Activated CD4-positive, CD25-positive, alpha-beta regulatory T cell treated with anti-CD3 and anti-CD28 coated beads, Interleukin-2, amount 50 U/mL, for 16 hours (primary cell): ENCODE measurements at places on chromosomes 4 and X.

DNA sequence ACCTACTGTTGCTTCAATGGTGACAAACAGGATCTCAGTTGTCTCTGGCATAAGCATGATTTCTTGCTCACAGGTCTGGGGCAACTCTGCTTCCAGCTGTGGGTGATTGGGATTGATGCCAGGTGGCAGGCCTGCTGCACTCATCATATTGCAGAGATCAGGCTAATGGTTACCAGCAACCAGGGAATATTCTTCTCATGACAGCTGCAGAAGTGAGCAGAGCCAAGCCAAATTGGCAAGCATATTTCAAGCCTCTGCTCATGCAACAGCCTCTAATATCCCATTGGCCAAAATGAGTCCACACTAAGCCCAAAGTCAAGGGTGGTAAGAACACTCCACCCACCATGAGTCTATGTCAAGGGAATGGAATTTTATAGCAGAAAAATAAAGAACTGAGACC, 26.7 kb upstream of the TBC1D19 start:
- DNase-seq, result no peak

- DNase-seq, result no peak
Measured at GRCh38 chr4:26326791-26327190, 6.0 kb downstream of the RBPJ start.

- DNase-seq, result no peak
Measured at GRCh38 chr4:95742179-95742578, 97.7 kb upstream of the PDHA2 start.

DNA sequence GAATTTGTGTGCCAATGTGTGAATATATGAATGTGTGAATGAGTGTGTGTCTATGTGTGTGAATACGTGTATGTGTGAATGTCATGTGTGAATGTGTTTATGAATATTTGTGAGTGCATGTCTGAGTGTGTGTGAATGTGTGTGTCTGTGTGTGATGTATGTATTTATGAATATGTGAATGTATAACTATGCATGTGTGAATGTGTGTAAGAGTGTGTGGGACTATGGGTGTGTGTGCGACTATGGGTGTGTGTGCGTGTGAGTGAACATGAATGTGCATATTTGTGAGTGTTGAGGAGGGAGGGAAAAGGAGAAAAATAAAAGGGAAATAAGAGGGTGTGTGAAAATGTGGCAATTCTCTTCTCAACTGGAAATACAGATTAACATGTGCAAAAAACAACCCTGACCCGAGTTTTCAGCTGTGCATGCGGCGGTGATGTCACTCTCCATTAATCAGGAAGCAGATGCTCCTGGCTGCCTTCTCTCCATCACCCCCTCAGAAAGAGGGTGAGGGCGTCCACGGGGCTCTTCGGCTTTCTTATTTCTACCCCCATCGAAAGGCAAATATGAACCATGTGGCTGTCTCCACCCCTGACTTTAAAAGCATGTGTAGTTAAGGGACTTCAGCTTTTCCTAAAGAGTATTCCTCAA, 219.8 kb downstream of the MAML3 start:
- DNase-seq, result no peak

DNA sequence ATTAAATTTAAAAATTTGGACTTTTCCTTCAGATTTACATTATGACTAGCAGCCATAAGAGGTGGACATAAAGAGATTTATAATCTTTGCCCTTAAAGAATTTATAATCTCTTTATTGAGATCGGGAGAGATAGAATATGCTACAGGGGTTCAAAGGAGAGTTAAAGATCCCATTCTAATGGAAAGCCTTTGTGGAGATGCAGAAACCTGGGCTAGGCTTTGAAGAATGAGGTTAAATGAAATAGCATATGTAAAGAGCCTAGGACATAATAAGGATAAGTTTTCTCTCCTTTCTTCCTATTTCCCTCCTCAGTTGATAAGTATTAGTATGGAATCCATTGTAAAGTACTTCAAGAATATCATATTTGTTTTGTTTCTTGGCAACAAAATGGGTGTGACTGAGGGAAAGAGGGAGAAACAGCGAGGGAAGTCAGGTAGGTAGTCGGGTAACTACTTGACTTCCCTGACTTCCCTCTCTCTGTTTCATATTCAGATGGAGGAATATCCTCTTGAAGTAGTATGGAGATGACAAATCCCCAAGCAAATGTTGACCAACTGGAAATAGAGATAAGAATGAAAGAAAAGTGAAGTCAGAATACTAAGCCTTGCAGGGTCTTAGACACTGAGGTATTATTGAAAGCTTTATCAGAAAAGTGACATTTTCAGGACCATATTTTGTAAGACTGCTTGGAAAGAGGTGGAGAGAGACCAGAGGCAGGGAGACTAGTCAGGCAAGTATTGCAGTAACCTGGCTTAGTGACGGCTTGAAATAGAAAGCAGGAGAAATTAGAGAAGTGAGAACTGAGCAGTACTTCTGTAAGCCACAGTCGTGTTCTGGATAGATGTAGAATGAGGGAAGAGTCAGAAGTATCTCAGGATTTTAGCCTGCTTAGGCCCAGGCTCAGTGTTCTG, 82.9 kb downstream of the PDLIM5 start:
- no peak for DNase-seq

DNA sequence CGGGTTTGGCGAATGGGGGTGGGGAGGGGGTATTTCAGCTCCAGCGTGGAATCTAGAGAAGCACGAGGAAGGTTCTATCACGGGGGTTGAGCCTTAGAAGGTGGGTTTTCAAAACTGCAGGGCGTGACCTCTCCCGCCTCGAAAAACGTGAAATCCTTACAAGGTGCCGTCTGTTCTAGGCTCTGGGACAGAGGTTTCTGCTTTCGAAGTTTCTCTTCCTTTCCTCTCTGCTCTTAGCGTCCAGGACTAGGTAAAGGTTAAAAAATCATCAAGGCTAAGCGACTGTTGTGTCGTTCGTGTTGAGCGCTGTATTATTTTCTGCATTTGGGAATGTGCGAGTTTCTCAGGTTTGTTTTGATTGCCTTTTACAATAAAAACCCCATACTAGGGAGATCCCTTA, 1.1 kb downstream of the FHL1 start:
- DNase-seq, result no peak

DNA sequence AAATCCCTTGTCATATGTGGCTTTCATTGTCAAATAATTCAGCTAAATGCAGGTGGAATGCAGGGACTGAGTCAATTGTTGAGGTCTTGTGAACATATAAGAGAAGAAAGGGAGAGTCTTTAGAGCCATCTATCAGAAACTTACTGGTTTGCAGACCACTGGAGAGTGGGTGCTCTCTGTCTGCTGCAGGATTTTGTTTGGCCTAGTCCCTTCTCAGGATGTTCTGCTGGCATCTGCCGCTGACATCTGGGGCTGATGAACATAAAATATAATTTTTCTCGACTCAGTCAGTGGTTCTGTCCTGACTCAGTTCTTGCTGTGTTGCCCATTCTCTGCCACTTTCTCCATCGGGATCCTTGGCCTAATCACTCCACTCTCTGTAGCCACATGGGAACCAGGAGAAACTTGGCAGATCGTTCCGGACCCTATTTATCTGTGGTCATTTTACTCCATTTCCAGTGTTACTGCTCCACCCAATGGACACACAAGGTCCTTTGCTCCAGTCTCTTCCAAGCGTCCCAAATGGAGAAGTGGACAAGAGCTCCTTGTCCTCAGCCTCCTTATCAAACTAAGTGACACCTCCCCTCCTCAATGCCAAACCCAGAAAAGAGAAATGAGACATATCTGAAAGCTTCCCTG, 436.2 kb downstream of the FAT4 start:
- no peak for DNase-seq

DNA sequence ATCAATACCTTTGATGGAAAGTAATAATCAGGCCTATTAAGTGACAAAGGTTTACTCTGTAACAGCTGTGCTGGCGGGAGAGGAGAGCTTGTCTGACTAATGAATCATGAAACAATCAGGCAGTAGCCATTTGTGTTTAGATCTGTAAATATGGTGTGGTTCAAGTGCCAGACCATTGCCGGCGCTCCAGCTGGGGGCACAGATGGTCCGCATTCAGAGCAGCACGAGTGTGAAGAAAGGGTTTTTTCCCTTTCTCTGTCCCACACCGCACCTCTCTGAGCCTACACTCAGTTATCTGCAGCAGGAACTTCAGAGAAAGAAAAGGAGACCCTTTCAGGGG, 111.3 kb upstream of the PAQR3 start:
- no peak for DNase-seq

- no peak for DNase-seq
Measured at GRCh38 chr4:182448281-182449151, 205.3 kb downstream of the TENM3 start.

DNA sequence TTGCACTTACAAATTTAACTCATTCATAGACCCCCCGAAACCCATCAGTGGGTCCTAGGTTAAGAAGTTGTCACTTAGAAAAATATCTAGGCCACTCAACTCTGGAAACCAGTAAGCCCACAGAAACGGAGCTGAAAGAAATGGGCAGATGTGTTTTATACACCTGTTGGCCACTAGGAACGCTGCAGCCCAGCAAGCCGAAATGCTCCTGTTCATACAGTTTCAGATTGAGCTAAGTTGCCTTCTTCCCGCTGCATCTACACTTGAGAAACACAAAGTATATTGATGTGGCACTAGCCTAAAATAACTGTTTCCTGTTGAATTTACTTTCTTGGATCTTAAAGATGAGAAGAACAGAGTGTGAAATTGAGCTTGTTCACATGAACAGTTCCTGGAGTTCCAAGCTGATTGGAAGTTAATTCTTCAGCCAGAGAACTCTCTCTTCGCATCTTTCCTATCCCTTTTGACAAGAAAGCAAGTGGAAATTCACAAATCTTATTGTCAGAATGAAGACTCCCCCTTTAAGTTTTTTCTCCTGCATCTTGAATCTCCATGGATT, 174.1 kb downstream of the RBMX2 start:
- no peak for DNase-seq

- DNase-seq, result no peak
Measured at GRCh38 chr4:72390409-72390808, 178.6 kb downstream of the ADAMTS3 start.

DNA sequence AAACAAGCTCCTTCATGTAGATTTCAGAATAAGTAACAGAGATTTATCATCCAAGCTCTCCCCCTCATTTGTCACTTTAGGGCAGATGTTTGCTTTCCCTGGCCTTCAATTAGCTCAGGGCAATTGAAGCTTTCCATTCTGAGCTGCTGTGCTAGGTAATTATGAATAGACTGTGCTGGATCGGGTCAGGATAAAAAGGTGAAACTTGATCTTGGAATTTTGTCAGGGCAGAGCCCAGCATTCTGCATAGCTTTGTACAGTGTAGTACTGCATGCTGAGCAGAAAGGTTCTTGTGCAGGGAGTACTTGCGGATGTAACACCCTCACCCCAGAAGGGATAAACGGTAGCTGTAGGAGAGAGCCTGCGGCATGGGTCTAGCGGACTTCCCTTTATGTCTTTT, 64.0 kb upstream of the CLDN34 start:
- DNase-seq, result no peak

GRCh38 chr4:188092824-188093223, 16.6 kb downstream of the TRIML2 start:
- DNase-seq, result no peak

GRCh38 chrX:52608961-52609360, 45.7 kb downstream of the SSX7 start:
- no peak for DNase-seq

DNA sequence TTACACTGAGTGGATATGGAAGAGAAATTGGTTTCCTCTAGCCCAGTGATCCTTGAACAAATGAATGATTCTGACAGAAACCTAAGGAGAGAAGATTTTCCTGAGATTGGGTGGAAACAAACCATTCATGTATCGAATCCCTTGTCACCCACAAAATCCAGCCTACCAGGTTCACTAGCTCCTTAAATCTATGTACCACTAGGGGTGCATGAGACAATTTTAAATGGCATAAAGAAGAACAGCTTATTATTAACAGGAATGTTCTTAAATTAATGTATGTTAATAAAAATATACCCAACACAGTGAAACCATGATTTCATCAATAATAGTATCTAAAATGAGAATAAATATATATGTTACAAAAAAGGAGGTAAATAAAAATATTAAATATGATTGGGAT, 118.4 kb upstream of the LNX1 start:
- DNase-seq, result no peak

DNA sequence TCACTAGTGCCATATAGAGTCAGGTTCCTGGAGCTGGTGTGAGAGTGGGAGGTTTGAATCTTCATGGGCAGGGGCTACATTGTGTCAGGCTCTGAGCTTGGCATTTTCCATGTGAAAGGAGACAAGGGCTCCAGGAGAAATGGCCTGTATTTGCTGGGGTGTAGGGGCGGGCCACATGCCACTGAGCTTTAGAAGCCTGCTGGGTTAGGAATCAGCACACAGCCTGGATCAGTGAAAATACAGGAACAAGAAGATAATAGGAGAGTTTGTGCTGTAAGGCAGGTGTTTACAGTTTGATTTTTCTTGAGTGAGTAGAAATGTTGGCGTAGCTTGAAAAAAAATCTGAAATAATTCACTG, 35.4 kb downstream of the TBC1D14 start:
- DNase-seq, result no peak

DNA sequence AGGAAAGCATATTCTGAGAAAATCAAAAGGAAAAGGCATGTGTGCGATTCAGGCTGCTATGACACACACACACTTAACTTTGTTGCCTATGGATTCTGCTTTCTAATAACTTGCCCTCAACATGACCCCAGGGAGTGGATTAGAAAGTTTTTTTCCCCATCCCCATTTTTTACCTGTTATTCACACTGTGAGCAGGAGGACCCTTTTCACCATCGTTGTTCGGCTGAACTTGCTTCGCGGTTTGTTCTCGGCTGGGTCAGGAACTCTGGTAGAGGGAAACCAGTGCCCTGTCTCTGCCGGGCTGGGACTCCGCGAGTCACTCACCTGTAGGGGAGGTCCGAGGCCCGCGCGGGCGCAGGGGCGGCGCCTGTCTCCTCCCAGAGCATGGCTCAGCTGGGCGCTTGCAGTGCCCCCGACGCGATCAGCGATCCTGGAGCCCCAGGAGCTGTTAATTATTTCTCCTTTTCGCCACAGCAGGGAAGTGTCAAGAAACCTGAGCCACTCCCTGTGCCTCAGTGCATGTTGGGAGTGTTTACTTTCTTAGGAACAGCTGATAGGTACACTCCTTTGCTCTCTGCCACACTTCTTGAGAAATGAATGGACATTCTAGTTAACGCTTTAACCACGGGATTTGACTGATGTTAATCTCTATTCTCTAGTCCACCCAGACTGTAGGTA, at the start of gene RASSF6:
TSS of gene RASSF6 (minus strand) at position 322 of the 678 bp plus-strand sequence. CDS start 8,641 bp downstream, outside the sequence.
- no peak for DNase-seq

DNA sequence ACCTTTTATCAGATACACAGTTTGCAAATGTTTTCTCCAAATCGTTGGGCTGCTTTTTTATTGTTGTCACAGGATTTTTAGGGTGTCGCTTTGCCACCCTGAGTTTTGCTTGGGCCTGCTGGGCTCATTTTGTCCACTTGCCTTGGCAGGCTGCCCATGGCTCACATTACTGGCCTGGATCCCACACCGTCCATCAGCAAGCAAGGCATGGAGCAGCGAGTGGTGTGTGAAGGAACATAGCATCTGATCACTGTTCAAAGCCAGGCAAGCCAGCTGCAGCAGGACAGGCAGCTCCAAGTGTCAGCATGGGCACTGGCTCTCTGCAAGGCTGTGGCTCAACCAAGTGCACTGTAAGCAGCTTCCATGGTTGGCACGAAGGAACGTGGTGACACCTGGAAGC, 261.4 kb upstream of the TECRL start:
- DNase-seq, result no peak

- DNase-seq, result no peak
Measured at GRCh38 chrX:150649096-150649870, 43.9 kb upstream of the MTMR1 start.

- DNase-seq, result no peak
Measured at GRCh38 chrX:47283015-47283771, 50.4 kb downstream of the USP11 start.
